ENCODE measurements at places on chromosomes 5 and 9.
A peak's percentile ranks its signal among the peaks of the same experiment; 100 is the strongest.

- peak; percentile 24 for DNase-seq
Measured at GRCh38 chr5:133945568-133945967, 22.9 kb downstream of the C5orf15 start.

DNA sequence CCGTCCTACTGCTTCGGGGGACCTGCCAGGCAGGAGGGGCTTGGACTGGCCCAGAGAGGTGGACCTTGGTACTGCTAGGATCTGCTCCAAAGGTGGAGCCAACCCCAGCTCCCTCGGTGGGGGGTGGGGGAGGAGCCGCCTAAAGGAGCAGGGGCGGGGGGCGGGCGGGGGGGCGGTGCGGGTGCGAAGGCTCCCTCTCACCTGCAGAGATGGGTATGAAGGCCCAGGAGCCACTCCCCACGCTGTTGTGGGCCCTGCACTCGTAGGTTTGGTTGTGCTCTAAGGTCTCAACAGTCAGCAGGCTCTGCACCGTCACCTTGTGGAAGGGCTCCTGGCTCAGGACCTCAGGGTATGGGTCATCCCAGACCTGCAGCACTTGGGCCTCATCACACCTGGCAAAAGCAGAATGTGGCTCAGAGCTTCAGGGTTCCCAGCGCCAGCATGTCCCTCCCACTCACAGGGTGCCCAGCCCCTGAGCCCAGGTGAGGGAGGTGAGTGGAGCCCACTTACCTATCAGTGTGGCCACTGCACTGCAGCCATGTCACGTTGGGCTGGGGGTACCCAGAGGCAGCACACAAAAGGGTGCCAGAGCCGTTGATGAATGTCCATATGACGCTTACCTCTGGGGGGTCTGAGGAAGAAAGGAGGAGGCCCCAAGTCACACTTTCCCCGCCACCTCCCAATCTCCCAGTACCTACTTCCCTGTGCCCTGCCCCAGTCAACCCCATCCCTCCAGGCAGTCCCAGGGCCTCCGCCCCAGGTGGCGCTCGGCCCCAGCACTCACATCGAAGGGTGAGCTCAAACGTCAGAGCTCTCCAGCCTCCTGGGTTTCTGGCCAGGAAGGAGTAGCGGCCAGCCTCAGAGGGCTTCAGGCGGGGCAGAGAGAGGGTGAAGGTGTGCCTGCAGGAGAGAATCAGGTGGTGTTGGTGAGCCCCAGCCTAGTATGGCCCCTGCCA, 16.4 kb downstream of the CSF1R start:
- no peak for DNase-seq

GRCh38 chr5:131773805-131774204, 23.0 kb downstream of the FNIP1 start:
- DNase-seq: no peak

GRCh38 chr9:93051680-93052089, 6.8 kb upstream of the SUSD3 start:
- DNase-seq: peak; percentile 73

- DNase-seq: no peak
Measured at GRCh38 chr5:88808153-88808552, 74.8 kb downstream of the MEF2C start.

DNA sequence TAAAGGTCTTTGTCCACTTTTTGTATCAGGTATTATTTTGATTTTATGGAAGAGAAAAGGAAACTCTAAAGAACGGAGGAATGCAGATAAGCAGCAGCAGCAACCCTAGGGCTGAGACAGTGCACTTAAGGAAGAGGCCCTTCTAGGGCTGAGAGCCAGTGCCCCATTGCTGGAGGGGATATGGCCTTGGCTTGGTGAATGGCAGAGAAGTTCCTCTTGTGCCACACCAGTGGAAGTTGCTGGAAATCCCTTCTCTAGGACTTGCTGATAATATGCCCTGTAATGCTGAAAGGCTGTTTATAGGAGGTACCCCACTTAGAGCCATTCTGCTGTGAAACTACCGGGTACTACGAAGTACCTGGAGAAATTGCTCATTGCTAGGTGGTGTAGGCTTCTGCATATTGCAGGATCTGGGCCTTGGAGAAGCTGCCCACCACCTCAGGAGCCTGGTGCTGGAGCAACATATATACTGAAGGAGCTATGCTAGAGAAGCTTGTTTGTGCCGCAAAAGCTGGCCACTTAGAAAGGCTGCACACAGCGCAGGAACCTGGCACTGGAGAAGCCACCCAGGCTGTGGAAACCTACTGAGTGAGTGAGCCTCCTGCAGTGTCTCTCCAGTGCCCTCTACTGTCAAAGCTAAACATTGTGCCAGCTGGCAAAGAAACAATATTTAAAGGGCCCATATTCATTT, 9.6 kb upstream of the UBTD2 start:
- peak; percentile 83 for DNase-seq

DNA sequence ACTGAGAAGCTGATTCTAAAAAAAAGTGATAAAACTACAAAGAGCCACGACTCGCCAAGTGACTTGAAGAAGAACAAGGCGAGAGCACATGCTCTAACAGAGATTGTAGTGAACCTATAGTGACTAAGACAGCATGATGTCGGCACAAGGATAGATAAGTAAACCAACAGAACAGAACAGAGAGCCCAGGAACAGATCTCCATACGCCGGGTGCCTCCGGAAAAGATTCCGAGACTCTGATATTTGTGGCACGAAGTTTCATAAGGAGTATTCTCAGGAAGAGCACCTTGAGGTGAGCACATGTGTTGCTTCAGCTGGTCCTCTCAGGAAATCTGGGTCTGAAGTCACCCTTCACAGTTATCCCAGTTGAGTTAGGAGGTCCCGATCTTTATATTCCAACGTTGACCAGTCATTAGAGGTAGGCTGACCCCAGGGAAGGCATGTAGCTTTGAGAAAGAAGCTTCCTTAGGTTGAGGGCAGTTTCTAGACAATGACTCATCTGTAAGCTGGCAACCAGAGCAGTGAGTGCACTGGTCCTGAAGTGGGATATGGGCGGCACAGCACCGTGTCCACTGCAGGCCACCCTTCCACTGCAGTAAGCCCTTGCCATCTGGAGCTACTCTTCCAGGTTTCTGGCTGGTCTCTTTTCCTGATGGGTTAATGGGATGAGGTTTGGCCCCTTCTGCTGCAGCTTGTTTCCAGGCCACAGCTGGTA, 13.6 kb upstream of the CLK4 start:
- no peak for DNase-seq

DNA sequence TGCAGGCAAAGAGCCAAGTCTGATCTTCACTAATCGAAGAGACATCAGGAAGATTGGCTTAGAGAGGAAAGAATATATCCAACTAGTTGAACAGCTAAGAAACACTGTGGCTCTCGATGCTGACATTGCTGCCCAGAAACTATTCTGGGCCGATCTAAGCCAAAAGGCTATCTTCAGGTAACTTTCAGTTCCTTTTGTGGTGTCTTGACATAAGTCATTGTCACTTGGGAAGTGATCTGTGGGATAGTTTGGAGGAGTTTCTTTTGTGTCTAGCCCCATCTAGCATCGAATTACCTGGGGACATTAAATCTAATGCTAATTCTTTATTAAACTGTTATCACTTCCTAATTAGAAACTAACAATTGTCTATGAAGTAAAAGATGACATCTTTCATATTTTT, 24.0 kb downstream of the VLDLR start:
- no peak for DNase-seq

Data from AG08395 (cell line).